ENCODE measurements at places on chromosomes 13 and 19. TPM values are rescaled to one million over a fixed set of nuclear protein-coding genes. Genes with fewer than 3 reads are reported as not detected.

- no peaks in the 10 kb centered on the region for H3K27me3 ChIP-seq
- H3K4me1 ChIP-seq, result peaks cover 38% of the 10 kb centered on the region
- H3K27ac ChIP-seq, result no peak overlapping the region
- peak overlapping the region; percentile 79 for H3K4me3 ChIP-seq
- H3K36me3 ChIP-seq, result peaks cover 19% of the 10 kb centered on the region
Measured at GRCh38 chr19:5624741-5625278, 1.9 kb downstream of the SAFB start.

- DNase-seq, result peak; percentile 89
- H3K4me3 ChIP-seq, result peak overlapping the region; percentile 56
- H3K27me3 ChIP-seq, result peaks cover 30% of the 10 kb centered on the region
Measured at GRCh38 chr13:99958406-99959126, 13.0 kb downstream of the ZIC5 start.

DNA sequence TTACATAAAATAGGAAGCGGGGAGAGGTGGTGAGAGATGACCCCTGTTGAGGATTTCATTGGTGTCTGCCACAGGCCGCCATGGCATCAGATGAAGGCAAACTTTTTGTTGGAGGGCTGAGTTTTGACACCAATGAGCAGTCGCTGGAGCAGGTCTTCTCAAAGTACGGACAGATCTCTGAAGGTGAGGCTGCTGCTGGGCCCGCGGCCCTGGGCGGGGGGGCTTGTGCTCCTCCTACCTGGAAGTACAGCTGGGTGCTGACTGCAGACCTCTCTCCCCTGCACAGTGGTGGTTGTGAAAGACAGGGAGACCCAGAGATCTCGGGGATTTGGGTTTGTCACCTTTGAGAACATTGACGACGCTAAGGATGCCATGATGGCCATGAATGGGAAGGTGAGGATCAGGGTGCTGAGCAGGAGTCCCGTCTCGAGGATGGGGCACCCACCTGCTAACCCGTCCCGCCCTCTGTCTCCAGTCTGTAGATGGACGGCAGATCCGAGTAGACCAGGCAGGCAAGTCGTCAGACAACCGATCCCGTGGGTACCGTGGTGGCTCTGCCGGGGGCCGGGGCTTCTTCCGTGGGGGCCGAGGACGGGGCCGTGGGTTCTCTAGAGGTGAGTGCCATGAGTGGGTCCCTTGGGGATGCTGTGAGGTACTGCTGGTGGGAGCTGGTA is 1.9 kb downstream of the CIRBP start:
- no peak for DNase-seq
- peaks cover 54% of the 10 kb centered on the region for H3K4me1 ChIP-seq
- H3K27ac ChIP-seq, result peak overlapping the region; percentile 13

The KLHL1 gene
- not detected for total RNA-seq

- H3K27me3 ChIP-seq, result peaks cover 15% of the 10 kb centered on the region
- no peak overlapping the region for H3K4me3 ChIP-seq
- no peak for DNase-seq
- no peaks in the 10 kb centered on the region for H3K36me3 ChIP-seq
- H3K27ac ChIP-seq, result no peak overlapping the region
- no peaks in the 10 kb centered on the region for H3K4me1 ChIP-seq
Measured at GRCh38 chr13:113114511-113115362, 7.9 kb upstream of the F10 start.

DNA sequence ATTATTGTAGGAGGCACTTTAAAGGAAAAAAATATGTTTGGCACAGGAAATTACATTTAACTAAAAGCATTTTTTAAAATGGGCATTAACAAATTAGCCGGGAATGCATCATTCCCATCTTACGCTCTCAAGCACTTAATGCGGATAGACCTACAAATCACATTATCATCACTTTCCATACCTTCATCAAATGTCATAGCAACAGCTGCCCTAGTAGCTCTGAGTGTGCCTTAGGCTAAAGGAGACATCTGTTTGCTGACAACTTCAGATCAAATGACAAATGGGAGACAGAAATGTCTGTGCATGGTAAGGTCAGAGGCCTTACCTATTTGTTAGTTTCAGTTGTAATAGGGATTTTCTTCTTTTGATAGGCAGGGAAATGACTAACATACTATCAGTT is 773.2 kb upstream of the SLC10A2 start:
- no peaks in the 10 kb centered on the region for H3K36me3 ChIP-seq
- no peak for DNase-seq
- H3K27me3 ChIP-seq, result no peaks in the 10 kb centered on the region
- no peaks in the 10 kb centered on the region for H3K4me1 ChIP-seq

The MEIOSIN gene
- total RNA-seq, result 0.06 TPM

The ZNF573 gene
- total RNA-seq, result 14.2 TPM

The VSTM1 gene
- not detected for total RNA-seq

- no peak overlapping the region for H3K27ac ChIP-seq
- no peak overlapping the region for H3K4me3 ChIP-seq
- peaks cover 27% of the 10 kb centered on the region for H3K4me1 ChIP-seq
- no peak for DNase-seq
- no peaks in the 10 kb centered on the region for H3K27me3 ChIP-seq
Measured at GRCh38 chr19:46604781-46605355, 3.7 kb downstream of the CALM3 start.

The NCR1 gene
- total RNA-seq, result not detected

DNA sequence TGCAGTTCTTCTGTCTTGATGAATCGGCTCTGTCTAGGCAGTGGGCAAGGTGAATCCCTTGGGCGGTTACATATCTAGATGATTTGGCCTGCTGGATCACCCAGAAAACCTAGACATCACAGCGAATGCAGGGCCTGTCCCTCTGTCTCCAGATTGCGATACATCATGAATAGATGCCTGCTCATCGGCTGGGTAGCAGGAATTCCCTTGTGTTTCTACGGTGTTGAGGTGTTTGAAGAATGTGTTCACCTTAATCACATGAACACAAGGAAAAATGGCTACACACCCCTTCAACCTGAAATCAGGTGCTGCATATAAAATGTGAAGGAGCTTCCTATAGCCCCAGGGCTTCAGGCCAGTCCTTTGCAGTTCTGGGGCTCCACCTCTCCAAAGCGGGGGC is 281.2 kb downstream of the SHISA2 start:
- peaks cover 3% of the 10 kb centered on the region for H3K4me1 ChIP-seq
- H3K36me3 ChIP-seq, result no peaks in the 10 kb centered on the region
- H3K27me3 ChIP-seq, result no peaks in the 10 kb centered on the region
- H3K27ac ChIP-seq, result no peak overlapping the region

GRCh38 chr19:18558202-18558555 is 509 bp downstream of the KXD1 start:
- no peaks in the 10 kb centered on the region for H3K27me3 ChIP-seq
- H3K4me1 ChIP-seq, result no peaks in the 10 kb centered on the region
- no peaks in the 10 kb centered on the region for H3K36me3 ChIP-seq

DNA sequence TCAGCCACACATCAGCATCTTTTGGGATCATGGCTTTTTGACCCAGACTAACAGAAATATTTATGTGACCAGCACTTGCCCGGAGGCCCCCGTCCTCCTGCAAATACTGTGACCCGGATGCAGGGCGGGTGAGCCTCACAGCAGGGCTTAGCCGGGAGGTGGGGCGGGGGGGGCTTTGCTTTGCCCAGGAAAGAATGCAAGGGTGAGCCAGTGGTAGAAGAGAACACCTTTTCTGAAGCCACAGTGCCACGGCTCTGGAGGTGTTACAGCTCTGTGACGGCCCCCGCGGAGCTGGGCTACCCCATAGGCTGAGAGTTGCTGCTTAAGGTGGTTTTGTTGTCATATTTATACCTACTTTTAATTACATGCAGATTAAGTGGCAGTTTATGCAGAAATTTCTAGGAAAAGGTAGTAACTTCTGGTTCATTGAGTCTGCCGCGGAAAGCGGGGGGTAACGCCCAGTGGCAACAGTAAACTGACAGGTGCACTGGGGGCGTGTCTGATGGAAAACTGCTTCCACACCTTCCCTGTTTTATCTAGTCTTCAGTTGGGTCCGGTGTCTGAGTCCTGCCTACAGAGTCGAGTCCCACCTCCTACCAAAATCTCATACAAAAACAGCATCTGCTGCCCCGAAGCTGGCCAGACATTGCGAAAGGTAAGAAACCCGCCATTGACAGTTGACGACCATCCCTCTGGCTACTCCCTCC is 187.9 kb downstream of the TEX29 start:
- peaks cover 4% of the 10 kb centered on the region for H3K27me3 ChIP-seq
- H3K4me1 ChIP-seq, result peaks cover 4% of the 10 kb centered on the region
- no peak overlapping the region for H3K4me3 ChIP-seq
- H3K36me3 ChIP-seq, result no peaks in the 10 kb centered on the region

- H3K4me1 ChIP-seq, result no peaks in the 10 kb centered on the region
- H3K27me3 ChIP-seq, result peaks cover 16% of the 10 kb centered on the region
- H3K27ac ChIP-seq, result no peak overlapping the region
- no peaks in the 10 kb centered on the region for H3K36me3 ChIP-seq
- H3K4me3 ChIP-seq, result no peak overlapping the region
Measured at GRCh38 chr19:5434970-5435641, 20.1 kb upstream of the ZNRF4 start.

DNA sequence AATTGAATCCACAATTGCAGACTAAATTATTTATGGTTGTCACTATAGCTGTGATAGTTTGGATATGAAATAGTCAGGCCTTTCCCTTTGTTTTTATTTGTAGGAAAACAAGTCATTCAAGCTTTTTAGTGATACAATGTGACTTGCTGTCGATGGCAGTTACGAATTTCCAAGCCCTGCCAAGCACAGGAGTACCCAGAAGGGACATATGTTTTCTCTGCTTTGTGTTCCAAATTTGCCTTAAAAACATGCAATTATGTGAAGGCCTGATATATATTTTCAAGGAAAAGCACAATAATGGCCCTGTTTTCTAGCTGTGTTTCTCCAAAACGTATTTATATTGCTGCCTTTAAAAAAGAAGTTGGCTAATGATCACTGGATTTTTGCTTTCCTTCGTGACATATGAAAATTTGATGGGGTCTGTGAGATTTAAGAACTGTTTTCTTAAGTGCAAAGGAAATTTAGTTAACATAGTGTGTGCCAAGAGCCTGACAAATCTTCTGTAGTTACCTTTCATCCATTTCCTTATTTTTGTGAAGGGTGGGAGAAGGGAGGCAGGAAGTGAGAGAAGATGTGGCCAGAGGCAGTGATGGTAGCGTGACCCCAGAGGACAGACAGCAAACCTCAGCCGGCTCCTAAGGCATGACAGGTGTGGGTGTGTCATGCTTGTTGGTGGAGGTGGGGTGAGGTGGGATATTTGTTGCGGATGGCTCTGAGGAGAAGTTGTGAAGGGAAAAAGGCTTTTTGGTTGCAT is 79.6 kb downstream of the TEX26 start:
- H3K27me3 ChIP-seq, result no peaks in the 10 kb centered on the region
- no peak for DNase-seq
- peaks cover 17% of the 10 kb centered on the region for H3K4me1 ChIP-seq

The BCL2L12 gene
- 41.8 TPM for total RNA-seq

GRCh38 chr13:95386370-95386769 is 85.1 kb upstream of the ABCC4 start:
- no peaks in the 10 kb centered on the region for H3K4me1 ChIP-seq
- H3K4me3 ChIP-seq, result no peak overlapping the region
- no peak overlapping the region for H3K27ac ChIP-seq
- DNase-seq, result no peak

DNA sequence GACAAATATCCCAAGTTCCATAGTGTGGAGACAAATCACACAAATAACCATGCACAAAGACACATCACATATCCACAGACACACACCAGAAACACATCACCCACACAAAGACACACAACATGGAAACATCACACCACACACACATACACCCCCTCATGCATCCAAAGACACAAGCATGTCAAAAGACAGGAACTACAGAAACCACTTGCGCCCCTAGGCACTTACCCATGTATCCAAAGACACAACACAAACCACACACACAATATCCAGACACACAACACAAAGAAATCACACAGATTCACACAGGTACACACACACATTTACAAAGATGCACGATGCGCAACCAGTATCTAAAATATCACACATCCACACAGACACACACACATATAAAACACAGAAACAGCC is 901 bp downstream of the DPF1 start:
- no peak overlapping the region for H3K27ac ChIP-seq
- peaks cover 10% of the 10 kb centered on the region for H3K4me1 ChIP-seq
- no peaks in the 10 kb centered on the region for H3K36me3 ChIP-seq
- DNase-seq, result no peak

- peaks cover 49% of the 10 kb centered on the region for H3K4me1 ChIP-seq
- H3K36me3 ChIP-seq, result no peaks in the 10 kb centered on the region
- peak overlapping the region; percentile 76 for H3K4me3 ChIP-seq
- no peak for DNase-seq
Measured at GRCh38 chr13:99977334-99977911, 4.2 kb upstream of the ZIC2 start.

DNA sequence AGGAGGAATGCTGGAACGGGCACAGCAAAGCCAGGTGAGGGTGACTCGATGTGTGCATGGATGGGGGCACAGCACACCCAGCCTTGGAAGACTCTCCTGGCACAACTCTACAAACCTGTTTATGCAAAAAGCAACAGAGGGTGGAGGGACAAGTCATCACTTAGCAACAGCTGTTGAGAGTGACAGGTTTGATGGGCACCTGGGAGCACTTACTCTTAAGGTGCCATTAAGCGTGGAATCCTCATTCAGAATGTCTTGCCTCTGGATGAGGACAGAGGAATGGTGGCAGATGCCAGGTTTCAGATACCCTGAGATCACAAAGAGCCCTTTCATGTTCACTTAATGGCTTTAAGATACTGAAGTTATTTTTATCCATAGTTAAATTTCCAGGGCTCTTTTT is 97.0 kb downstream of the DCT start:
- DNase-seq, result no peak
- peaks cover 19% of the 10 kb centered on the region for H3K4me1 ChIP-seq
- H3K36me3 ChIP-seq, result no peaks in the 10 kb centered on the region
- H3K27ac ChIP-seq, result no peak overlapping the region
- H3K4me3 ChIP-seq, result no peak overlapping the region

The ZNF682 gene
- total RNA-seq, result 26.9 TPM

GRCh38 chr19:1088416-1089010 is 6.7 kb downstream of the POLR2E start:
- H3K27me3 ChIP-seq, result no peaks in the 10 kb centered on the region
- no peaks in the 10 kb centered on the region for H3K4me1 ChIP-seq
- no peak overlapping the region for H3K27ac ChIP-seq

DNA sequence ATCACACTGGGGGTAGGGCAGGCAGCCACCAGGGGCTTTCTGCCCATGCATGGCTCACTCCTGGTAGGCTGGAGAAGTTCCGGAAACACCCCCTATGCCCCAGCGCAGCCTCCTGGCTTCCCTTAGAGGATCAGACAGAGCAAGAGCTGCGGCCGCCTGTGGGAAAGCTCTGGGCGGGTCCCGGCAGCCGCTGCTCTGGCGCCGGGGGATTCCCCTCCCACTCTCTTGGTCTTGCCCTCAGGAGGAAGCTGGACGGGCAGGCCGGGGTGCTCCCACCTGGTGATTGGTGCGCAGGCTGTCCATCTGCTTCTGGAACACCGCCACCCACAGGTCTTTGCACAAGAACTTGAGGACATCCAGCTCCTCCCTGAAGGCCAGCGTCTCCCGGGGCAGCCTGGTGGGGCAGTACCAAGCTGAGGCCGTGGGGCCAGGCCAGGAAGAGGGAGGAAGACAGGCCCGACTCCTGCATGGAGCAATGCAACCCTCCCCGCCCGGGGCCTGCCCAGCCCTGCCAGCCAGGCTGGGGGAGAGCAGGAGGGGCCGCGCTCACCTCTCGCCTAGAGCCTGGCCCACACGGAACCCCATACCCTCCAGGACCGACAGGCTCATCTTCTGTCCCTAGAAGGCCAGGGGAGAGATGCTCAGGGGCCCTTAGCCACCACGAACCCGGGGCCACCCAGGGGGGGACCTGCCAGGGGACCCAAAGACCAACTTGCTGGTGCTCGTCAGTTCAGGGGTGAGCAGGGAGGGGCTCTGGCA is 4.0 kb upstream of the NKPD1 start:
- no peak overlapping the region for H3K27ac ChIP-seq
- DNase-seq, result peak; percentile 33
- no peaks in the 10 kb centered on the region for H3K36me3 ChIP-seq
- peaks cover 16% of the 10 kb centered on the region for H3K27me3 ChIP-seq

Measured in neural progenitor cell (in vitro differentiated cells).